ENCODE measurements at places on chromosomes 1 and 21.
A peak's percentile ranks its signal among the peaks of the same experiment; 100 is the strongest.

GRCh38 chr1:27993241-27993640 lies 33.5 kb downstream of the XKR8 start:
- DNase-seq: peak; percentile 8

GRCh38 chr21:40723317-40723716 lies 123.6 kb downstream of the DSCAM start:
- no peak for DNase-seq

- no peak for DNase-seq
Observed at GRCh38 chr1:38015978-38016725, 3.6 kb downstream of the UTP11 start.

GRCh38 chr21:23695443-23695842 lies 1911.8 kb downstream of the MRPL39 start:
- DNase-seq: no peak

- no peak for DNase-seq
Observed at GRCh38 chr1:24228311-24228710, 41.2 kb upstream of the IFNLR1 start.

DNA sequence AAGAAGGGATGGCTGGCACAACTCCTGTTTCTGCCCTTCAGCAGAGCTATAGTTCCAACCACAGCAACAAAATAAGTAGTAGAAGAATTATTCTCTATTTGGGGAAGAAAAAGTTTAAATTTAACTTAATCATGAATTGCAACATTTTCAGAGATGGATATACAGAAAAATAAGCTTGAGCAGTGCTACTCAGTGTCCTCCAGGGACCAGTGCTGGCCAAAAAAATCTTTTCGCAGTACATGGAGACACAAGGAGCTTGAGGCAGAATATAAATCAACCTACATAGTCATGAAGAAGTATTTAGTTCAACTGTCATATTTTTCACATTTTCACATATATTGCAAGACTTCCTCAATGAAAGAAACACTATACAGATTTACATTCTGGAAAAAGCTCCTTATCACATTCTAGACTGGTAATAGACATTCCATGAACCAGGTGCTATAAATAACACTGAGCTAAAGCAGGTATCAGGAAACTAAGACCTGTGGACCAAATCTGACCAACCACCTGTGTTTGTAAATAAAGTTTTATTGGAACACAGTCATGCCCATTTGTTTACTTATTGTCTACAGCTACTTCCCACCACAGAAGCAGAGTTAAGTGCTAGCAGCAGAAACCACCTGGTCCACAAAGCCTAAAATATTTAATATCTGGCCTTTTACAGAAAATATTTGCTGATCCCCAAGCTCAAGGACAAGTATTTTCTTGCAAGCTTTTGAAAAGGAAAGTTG lies 101.9 kb downstream of the RGS21 start:
- DNase-seq: no peak

DNA sequence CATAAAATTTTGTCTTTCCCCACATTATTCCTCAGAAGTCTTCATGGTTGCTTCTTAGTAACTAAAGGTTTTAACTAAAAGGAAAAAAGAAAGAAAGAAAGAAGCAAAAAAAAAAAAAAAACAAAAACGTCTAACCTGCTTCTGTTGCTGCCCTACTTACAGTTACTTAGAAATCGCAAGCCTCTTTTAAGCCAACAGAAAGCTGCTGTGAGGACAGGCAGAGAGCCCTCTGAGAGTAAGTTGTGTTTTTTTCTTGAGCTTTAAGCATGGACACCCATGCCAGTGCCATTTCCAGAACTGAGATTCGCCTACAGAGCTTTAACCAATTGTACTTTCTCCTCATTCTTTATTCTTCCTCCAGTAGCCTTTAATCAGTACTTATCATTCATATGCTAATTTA lies 25.6 kb upstream of the RGS1 start:
- DNase-seq: no peak

DNA sequence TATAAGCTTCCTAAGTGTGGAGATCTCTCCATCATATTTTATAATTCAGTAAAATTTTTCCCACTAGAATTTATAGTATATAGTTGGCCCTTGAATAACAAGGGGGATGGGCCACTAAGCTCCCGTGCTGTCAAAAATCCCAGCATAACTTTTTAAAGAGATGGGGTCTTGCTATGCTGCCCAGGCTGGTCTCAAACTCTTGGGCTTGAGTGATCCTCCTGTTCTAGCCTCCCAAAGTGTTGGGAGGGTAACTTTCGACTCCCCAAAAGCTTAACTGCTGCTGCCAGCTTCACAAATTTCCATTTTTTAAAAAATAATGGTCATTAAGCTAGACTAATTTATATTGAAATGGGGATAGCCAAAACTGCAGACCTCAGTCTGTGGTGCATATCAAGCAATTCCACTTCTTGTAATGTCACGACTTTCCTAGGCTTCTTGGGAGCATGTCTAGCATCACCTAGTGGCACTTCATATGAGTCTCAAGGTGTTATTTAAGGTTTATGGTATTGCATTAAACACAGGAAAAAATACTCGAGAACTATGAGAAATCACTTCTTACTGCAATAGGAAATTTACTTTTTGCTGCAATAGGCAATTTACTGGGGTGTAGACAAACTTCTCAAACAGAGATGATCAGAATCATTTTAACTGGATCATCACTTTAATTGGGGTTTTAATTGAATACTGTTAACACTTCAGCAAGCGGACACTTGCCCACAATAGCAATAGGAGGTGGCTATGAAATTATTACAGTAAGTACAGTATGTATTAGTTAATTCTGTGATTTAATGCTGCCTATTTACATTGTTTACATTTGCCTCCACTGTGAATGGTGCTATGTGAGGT lies 19.3 kb upstream of the ACTA1 start:
- DNase-seq: no peak

DNA sequence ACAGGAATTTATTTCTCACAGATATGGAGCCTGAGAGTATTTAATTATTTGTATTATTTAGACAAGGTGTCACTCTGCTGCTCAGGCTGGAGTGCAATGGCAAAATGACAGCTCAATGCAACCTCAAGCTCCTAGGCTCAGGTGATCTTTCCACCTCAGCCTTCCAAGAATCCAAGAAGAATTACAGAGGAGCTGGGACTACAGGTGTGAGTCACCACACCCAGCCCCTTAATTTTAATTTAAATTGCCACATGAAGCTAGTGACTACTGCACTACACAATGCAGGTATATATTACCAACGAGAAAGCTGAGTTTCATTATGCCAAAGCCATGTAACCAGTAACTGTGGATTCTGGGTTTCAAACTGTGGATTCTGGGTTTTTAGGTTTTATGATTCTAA lies 2.1 kb downstream of the KHDC4 start:
- DNase-seq: no peak

DNA sequence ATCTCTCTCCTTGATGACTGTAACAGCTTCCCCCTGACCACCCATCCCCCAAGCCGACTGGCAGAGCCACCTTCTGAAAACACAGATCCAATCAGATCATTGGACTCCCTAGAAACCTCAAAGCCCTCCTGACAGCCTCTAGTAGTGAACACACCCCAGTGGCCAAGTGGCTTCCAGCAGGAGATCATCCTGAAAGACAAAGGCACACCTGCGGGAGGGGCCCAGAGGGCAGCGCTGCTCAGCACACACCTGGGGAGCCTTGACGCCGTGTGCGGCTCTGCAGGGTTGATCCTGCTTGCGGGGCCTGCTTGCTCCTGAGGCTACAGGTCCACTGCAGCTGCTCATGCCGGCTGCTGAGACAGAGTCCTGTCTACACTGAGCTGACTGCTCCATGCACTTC lies 41.5 kb downstream of the SLC66A1 start:
- DNase-seq: no peak

DNA sequence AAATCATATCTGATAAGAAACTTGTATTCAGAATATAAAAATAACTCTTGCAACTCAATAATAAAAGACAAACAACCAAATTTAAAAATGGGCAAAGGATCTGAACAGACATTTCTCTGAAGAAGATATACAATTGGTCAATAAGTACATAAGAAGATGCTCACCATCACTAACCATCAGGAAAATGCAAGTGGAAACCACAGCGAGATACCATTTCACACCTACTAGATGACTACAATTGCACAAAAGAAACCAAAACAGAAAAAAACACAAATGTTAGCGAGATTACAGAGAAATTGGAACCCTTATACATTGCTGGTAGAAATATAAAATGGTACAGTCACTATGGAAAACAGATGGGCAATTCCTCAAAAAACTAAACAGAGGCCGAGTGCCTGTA lies 11.5 kb upstream of the ZNF683 start:
- DNase-seq: no peak

- no peak for DNase-seq
Observed at GRCh38 chr1:25821630-25822091, 1.9 kb downstream of the MTFR1L start.

- no peak for DNase-seq
Observed at GRCh38 chr21:34754690-34755647, 86.2 kb downstream of the CLIC6 start.

DNA sequence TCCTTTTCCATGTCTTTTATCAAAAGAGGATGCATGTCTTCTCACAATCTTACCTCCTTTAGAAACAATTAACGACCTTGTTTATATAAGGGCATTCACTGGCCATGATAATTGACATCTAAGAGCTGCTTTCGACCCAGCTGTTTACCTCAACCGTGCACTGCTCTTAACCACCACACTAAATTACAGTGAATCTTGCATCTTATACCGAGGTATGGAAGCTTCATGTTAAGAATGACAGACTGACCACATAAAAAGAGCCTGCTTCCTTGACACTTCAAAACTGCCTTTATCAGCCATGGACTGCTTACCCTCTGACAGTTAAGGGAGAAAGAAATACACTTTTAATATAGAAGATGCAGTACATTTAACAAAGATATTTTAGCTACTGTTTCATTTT lies 301.7 kb upstream of the LYPLAL1 start:
- no peak for DNase-seq

DNA sequence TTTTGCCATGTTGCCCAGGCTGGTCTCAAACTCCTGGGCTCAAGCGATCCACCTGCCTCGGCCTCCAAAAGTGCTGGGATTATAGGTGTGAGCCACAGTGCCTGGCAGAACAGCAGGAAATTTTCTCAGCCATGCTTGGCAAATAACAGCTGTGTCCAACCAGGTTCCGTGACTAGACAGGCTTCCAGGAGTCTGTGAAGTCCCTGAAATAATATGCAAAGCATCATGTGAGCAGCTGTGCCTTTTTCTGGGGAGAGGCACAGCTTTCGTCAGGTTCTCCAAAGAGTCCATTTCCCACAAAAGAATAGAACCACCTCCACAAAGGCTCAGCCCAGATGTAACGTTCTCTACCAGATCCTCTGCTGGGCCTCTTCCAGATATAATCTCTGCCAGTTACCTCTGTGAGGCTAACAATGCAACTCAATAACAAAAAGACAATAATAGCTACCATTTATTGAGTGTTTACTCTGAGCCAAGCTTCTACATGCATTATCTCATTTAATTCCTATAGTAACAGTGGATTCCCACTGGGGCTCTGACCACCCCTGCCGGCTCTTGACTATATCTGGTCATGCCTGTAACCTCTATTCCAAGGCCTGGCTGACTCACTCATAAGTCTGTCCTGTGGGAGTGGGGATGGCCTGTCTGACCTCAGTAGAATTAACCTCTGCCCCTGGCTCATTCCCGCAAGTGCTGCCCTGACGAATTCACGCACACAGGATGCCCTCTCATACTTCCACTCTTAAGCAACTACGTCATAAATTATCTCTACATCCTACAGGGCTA lies 4.0 kb upstream of the NKAIN1 start:
- DNase-seq: no peak

- DNase-seq: peak; percentile 58
Observed at GRCh38 chr1:119711804-119712341, at the start of gene PHGDH. TSS of gene PHGDH (plus strand) at chr1:119711934. CDS start at chr1:119712023, 89 bp downstream.

DNA sequence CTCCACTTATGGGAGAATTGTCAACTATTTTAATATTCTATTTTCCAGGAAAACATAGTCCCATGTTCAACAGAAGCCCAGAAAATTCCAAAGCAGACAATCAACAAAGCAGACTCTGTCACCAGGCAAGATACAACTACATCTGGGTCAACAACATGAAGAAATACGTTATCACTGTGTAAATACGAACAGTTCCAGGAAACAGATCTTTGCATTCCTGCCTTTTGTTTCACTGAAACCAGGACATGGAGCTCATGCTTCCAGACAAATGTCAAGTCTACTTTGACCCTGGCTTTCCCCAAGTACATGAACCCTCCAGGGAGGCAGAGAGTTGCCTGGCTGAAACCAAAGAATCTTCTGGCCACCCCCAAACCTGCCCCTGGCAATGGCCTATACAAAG lies 106.7 kb downstream of the SETD4 start:
- DNase-seq: no peak

DNA sequence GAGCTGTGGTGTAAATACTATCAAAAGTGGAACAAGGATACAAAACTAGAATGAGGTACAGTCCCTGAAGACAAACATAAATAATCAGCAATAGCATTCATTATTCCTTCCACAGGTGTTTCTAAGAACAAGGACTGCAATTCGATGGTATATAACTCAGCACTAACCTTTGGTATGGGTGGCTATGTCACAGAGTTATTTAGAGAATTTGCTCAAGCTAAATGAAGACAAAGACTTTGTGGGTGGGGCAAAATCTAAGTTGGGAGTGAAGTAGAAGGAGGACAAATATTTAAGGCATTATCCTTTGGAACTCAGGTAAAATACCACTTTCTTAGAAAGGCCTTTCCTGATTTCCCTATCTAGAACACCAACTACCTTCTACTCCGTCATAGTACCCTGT lies 51.5 kb upstream of the CNN3 start:
- no peak for DNase-seq
